ENCODE measurements at places on chromosomes 11 and 22.
A peak's percentile ranks its signal among the peaks of the same experiment; 100 is the strongest.

DNA sequence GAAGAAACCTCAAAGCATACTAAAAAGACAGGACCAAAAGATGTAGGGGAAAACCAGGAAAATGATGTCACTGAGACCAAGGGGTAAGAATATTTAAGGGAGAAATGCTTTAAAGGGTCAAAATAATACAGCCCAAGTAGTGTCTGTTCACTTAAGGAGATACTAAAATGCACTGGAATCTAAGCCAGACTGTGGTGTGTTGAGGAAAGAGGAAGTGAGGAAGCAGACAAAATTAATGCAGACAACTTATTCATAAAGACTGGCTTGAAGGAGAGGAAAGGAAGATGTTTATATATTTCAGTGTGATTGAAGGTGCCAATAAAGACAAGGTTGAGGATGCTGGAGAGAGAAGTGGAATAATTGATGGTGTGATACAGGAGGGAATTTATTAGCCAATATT is 15.7 kb downstream of the ZNF215 start:
- DNase-seq, result no peak

DNA sequence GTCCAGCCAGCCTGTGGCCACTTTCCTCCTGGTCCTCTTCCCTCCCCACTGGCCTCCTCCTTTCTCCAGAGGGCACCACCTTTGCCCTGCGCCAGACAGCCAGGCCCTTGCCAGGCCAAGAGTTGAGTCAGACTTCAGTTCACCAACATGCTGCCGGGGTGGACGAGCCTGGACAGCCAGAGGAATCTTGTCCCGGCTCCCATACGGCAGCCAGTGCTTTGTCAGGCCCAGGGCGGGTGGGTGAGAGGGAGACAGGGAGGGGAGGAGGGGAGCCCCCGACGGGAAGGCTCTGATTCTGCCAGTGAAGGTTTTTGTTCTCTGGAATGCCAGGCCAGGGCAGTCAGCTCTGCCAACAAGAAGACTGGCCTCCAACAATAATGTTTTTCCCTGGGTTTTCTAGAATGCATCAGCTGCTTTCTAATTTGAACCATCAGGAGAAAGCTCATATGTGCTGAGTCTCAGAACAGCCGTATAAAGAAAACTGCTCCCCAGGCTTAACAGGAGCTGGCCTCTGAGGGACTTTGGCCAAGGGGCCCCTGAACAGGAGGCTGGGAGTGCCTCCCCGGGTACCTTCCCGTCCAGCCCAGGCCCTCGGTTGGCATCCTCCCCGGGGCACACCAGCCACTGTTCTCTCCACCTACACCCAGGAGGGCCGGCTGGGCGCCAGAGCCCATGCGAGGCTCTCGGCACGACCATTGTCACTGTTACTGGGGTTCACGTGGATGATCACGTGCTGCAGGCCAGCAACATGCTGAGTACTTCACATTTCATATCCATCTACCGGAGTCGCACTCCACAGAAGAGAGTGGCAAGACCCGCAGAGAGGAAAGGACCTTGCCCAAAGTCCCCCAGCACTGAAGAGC is 28.6 kb downstream of the LIF start:
- DNase-seq, result no peak

DNA sequence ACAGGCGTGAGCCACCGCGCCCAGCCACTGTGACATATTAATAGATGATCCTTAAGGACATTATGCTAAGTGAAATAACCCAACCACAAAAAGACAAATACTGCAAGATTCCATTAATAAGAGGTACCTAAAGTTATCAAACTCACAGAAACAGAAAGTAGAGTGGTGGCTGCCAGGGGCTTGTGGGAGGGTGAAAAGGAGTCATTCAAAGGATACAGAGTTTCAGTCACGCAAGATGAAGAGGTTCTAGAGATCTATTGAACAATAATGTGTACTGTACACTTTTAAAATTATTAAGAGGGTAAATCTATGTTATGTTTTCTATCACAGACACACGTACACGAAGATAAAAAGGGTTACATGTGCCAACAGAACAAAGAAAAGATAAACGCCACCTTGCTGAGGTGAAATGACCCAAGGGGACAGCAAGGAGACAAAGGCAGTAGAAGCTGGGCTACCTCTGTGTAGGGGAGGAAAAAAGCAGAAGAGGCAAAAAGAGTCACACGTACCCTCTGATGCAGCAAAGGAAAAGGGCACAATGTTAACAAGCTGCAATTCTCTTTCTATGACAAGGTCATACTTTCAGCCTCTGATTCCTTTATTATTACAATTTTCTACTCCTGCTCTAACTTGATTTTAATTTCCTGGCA is 65.3 kb downstream of the AMBRA1 start:
- peak; percentile 39 for DNase-seq

DNA sequence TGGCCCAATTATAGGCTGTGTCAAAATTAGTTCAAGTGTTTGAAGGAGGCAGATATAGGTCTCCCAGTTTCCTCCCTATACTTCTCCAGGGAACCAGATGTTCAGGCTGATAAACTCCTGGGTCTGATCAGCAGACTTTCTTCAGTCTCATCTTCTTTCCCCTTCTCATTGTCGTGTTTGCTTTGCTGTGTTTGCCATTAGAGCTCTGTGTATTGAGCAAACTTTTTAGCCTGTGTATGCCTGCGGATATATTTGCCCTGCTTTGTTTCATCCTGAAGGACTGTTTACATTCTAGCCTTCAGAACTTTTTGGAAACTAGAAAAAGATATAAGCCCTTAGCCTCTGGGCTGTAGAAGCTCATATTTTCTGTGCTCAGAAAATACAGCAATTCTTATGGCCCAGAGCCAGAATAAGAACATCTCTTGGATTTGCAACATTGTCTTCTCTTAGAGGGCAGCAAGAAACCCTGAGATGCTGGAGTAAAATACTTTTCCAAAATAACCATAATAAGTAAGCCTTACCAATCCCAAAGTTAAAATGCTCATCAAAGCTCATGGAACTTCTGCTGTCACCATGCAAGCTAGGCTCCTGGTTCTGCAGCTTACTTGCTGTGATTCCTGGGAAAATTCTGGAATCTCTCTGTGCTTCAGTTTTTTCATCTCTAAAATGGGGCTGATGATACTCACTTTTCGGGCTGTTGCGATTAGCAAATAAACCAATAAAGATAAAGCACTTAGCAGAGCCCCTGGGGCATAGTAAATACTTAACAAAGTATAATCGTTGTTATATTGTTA is 34.1 kb upstream of the ME3 start:
- DNase-seq, result no peak

- no peak for DNase-seq
These were observed 1.5 kb downstream of the RPL3 start for GRCh38 chr22:39317775-39318506.

DNA sequence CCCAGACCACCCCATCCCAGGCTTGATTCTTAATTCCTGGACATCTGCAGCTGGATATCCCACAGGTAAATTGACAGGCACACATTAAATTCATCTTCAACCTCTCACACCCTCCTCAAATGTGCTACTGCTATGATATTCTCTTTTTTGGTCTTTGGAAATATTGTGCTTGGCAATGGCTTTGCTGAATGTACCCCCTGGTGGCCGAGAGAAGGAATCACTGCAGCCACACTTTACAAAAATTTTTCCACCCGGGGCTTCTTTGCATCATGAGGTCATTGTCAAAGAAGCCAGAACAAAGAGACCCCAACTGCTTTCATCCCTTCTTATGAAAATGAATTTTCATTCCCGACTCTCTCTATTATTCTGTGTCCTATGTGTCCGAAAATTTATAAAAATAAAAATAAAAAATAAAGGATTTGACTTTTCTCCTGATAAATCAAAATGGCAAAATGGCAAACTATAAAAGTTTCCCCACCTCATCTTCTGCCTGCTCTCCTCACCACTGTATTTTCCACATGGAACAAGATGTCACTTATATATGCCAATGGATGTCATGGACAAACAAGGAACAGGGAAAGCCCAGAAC is 15.0 kb upstream of the CYB5R2 start:
- peak; percentile 22 for DNase-seq

DNA sequence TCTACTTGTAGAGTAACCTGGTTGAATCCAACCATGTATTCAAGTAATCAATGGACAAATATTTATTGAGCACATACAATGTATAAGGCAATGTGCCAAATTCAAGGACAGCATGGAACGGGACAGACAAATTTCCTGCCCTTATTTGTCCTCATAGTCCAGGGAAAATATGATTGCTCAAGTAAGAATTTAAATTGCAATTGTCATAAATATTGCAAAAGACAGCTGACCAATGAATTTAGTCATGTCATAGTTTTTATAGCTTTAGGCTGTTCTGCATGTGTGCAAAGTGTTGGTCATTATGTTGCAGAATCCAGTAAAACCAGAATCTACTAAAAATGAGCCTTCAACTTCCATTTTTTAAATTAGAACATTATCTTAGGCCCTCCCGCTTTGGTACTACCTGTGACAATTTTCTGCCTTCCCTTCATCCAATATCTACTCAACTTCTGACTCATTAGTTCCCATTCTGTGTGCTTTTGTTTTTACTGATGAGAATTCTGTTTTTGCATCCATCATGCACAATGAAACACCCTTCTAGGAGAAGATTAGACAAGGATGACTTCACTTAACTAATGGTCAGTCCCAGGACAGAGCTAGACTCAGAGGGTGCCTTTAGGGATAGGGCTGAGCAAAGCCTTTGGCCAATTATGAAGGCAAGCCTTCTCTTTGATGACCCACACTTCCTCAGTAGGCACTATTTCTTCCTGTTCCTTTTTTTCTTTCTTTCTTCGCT is 45.8 kb upstream of the FIBIN start:
- DNase-seq, result no peak

GRCh38 chr11:79087961-79088318 is 352.9 kb downstream of the TENM4 start:
- no peak for DNase-seq

- DNase-seq, result no peak
These were observed 68.3 kb upstream of the LINC01488 start for GRCh38 chr11:69413015-69413801.

GRCh38 chr11:132047167-132047566 is 676.8 kb downstream of the NTM start:
- DNase-seq, result no peak

DNA sequence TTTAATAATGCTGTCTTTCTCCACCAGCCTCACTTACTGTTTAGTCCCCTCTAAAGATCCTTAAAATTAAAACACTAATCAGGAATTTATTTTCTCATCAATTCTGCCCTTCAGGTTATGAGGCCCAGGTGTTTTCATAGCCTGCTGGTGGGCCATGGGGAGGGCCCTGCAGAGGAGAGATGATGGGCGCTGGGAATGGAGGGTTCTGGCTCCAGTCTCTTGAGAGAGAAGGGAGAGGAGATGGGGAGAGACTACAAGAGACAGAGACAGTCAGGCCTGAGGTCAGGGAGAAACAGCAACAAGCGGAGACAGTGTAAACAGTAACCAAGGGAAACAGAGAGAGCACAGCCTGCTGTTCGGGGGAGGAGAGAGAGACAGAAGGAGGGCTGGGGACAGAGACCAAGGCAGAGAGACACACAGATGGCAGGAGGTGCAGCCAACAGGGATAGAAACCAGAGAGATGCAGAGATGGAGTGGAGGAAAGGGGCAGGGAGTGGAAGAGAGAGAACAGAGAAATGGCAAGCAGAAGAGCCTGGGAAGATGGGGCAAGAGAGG is 187.3 kb upstream of the SYT13 start:
- DNase-seq, result no peak

DNA sequence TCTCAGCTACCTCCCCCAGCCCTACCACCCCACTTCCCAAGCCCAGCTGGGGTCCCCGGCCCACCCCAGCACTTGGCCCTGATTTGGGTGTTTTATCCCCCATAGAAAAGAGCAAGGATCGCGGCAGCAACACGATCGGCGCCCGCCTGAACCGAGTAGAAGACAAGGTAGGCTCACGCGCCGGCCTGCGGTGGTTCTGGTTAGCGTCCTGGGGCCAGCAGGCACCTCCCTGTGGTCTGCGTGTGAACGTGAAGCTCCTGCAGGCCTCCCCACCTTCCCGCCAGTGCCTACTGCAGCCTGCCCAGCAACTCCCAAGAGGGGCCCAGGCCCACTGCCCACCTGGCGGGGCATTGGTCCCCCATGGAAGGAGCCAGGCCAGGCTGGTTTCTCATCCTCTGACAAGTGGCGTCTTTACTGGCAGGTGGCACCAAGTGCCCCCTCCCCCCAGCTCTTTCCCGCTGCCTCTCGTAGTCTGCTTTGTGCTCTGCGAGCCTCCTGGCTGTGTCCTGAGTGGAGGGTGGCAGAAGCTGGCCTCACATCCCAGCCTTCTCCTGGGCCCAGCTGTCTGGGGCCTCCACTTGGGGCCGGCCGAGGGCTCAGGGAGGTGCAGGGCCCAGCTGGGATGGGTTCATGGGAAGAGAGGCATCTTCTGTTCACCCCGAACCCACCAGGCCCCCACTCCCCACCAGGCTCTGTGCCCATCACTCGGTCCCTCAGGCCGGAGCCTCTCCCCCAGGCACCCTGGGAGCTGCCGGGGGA is 78.3 kb upstream of the KCNQ1OT1 start:
- peak; percentile 0 for DNase-seq

- DNase-seq, result no peak
These were observed 51.8 kb downstream of the BTG4 start for GRCh38 chr11:111460340-111460739.

DNA sequence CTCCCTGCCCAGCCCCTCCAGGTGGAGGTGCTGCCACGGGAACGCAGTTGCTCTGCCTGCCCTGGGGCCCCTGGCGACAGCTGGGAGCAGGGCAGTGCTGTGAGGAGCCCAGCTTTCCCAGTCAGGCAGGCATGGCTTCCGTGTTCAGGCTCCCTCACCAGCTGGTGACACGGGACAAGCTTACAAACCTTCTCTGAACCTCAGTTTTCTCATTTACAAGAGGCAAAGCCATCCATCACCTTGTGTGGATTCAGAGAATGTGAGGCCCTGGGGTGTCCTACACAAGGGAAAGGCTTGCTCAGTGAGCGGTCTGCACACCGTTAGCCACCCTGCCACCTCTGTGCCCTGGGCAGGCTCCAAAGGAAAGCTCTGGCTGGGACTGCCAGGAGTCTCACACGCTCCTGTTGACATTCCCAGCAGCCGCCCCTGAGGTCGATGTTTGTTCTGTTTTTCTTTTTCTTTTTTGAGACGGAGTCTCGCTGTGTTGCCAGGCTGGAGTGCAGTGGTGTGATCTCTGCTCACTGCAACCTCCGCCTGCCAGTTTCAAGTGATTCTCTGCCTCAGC is 23.5 kb downstream of the SUN2 start:
- DNase-seq, result no peak

DNA sequence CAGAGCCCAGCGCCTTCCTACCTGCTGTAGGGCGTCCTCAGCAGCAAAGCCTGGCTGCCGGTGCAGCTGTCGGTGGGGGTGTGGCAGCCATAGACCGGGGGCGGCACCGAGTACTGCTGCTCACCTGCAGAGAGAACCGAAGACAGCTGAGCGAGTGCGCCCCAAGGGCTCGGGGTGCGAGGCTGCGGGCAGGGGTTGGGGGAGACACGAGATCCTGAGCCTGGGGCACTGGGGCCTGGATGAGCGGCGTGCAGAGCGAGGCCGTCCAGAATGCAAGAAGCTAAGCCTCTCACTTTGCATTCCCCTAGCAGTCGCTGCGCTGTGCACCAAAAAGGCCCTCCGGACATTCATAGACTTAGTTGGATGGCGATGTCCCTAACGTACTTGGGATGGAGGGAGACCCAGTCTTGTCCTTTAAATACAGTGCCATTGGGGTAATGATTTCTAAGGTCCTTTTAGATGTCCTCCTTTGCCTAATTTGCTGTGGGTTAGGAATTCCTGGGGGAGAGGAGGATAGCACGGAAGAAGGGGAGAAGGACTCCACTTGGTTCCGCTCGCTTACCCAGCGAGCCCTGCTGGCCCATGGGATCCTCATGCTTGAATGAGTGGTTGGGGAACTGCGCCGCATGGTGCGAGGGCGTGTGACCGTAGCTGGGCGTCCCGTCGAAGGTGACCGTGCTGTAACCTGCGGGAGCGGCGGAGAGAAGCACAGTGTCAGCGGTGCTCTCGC is 7.2 kb downstream of the WT1 start:
- DNase-seq, result peak; percentile 22

Measured in activated CD4-positive, alpha-beta T cell treated with anti-CD3 and anti-CD28 coated beads for 48 hours (primary cell).